ENCODE measurements at places on chromosomes 5 and 9.

DNA sequence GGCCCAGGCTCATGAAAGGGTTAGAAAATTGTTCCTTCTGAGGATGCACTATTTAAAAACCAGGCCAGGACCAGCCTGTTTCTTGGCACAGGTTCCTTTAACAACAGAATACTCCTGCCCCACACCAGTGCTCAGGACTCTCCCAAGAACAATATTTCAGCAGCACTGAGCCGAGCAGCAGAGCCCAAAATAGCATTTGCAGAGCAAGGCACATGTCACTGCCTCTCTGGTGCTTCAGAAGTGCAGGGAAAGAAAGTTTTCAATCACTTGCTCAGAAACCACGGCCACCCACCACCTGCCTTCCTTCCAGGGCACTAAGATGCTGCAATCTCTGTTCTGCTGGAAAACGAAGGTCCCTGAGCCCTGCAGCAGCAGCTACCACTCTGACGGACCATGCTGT is 77.6 kb downstream of the SIL1 start:
- DNase-seq: no peak

DNA sequence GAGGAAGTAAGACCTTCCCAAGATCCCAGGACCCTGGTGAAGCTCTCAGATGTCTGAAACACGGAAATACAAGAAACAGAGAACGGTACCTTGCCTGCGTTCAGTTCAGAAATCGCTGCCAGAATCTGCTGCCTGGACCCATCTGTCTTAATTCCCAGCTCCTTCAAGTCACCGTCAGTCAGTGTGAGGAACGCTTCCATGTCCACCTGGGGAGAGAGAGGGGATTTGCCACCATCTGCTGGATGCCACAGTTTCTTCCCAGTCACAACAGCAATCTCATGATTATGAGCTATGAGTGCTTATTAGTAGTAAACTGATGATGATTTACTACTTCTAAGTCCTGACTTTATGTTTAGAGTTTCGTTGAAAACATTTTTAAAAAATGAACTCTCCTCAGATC is 36.7 kb upstream of the GABBR2 start:
- DNase-seq: no peak

DNA sequence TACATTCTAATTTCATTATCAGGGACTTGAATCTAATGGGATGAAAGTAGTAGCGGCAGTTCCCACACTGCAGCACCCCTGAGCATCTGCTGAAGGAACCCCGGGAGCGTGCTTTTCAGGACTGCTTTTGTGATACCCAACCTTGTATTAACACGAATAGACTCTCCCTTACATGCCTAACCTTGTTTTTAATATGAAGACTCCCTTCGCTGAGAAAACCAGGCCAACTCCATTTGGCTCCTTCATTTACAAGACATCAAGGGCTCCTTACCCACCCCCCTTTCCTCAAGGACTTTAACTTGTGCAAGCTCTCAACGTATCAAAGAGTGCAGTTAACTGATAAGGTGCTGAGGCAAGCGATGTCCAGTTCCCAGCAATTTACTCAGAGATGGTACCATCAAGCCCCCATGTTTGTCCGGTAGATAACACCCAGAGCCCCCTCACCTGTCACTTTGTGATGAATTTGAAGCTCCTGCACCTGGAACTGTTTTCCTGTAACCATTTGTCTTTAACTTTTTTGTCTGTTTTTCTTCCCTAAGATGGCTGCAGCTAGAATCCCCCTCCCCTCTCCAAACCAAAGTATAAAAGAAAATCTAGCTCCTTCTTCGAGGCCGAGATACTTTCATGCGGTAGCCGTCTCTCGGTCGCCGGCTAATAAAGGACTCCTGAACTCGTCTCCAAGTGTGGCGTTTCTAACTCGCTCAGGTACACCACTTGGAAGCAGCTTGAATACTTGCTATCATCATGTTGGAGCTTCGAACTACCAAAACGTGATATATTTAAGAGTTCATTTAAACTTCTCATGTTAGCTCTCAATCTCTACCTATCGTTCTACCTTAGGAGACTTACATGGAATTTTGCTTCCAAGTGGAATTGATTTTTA is 10.7 kb downstream of the HNRNPH1 start:
- no peak for DNase-seq

DNA sequence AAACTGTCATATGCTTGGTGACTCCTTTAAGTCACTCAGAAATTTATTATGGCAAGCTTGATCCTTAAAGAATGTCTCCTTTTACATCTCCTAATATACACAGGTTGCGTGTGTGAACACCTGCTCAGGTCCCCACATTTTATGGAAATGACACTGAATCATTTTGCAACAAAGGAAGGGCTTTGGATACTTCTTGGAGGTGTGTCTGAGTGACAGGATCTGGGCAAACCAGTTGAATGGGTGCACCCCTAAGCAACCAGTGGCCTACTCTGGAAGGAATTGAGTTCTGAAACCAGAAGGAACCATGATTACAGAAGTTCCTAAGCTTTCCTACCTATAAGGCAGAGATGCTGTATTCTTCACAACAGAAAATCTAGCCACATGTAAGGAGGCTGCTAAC is 483.9 kb upstream of the KLF4 start:
- no peak for DNase-seq

- DNase-seq: no peak
These were observed 51.7 kb downstream of the DAB2IP start for GRCh38 chr9:121703014-121703734.

DNA sequence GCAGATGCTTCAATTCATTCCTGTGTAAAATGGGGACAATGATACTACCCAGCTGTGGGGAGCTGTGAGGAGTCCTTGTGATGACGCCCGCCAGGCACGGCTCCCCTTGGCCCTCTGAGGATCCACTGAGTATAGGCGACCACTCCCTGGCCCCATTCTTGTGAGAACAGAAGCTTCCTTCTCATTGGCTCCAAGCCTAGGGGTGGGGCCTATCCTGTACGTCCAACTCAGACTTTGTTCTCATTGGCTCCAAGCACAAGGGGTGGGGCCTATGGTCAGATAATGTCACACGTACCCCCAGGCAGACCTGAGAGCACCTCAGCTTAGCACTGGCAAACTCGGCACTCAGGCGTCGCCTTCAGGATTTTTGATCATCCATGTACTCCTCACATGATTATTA is 232.9 kb upstream of the MVB12B start:
- DNase-seq: no peak

GRCh38 chr5:14428302-14429081 is 153.1 kb upstream of the OTULINL start:
- no peak for DNase-seq

DNA sequence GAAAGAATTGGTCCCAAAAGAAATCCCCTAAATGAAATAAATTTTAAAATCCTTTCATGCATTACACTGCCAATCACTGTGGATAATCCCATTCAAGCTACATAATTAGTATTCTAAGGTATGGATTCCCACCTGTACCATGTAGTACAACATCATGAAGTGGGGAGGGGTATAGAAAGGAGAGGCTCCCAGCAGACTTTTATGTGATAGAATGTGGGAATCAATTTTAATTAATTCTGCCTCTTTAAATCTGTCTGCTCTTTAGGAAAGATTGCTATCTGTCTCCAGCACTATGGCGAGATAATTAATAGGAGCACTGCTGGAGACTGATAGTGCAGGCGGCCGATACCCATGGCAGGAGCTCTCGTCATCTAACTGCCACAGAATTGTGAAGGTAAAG is 95.4 kb downstream of the CDH12 start:
- DNase-seq: no peak

DNA sequence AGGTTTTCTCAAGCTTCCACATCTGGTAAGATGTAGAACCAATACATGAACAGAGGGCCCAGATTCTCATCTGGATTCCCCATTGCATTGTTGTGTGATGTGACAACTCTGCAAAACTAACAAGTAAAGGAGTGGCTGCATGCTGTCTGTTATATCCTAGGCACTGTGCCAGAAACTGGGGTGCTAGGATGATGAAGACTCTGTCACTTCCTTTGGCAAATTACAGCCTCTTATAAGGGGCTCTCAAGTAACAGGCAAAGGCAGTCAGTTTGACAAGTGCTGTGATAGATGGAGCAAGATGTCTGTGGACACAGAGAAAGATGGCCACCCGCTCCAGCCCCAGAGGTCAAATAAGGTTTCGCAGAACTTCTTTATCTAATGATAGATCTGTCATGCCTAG is 115.7 kb downstream of the PAPPA start:
- no peak for DNase-seq

- DNase-seq: no peak
These were observed 109.7 kb downstream of the LPAR1 start for GRCh38 chr9:110928599-110928998.

All from stimulated activated CD4-positive, alpha-beta T cell treated with anti-CD3 and anti-CD28 coated beads, TNF-alpha, amount 100 ng/mL, for 24 hours (primary cell).